Activated CD4-positive, alpha-beta T cell treated with anti-CD3 and anti-CD28 coated beads for 24 hours (primary cell): ENCODE measurements at places on chromosomes 11 and 22.

DNA sequence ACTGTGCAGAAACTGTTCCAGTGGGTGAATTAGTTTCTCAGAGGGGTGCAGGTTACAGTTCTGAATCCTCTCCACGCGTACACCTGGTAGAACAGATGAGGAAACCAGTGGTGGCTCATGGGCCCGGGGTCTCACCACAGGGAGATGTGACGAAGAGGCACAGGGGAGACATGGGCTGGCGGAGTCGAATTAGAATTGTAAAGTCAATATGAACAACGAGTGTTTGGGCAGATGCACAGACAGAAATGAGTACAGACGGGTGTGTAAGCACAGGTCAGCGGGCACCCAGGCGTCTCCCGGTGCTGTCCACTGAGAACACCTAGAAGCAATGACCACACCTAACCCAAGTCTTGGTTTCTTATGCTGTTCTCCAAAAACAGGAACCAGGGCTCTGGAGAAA, 41.8 kb downstream of the GNB1L start:
- no peak for DNase-seq

DNA sequence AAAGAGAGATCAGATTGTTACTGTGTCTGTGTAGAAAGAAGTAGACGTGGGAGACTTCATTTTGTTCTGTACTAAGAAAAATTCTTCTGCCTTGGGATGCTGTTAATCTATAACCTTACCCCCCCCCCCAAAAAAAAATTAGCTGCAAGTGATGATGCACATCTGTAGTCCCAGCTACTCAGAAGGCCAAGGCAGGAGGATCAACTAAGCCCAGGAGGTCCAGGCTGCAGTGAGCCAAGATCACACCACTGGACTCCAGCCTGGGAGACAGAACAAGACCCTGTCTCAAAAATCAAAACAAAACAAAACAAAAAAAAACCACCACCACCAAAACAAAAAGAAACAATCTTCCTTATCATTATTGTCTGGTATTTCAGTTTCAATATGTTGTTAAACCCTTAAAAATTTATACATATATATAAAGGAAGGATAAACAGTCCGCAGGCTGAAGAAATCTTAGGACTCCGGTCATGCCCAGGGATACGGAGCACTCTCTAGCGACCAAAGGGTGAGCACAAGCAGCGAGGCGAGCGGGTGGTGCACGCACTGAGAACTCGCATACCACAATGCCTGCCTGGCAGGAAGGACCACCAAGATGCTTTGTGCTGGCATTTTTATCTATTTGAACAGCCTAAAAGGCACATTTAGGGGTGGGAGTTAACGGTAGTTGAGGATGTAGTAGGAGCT, 6.4 kb downstream of the POLDIP3 start:
- no peak for DNase-seq

DNA sequence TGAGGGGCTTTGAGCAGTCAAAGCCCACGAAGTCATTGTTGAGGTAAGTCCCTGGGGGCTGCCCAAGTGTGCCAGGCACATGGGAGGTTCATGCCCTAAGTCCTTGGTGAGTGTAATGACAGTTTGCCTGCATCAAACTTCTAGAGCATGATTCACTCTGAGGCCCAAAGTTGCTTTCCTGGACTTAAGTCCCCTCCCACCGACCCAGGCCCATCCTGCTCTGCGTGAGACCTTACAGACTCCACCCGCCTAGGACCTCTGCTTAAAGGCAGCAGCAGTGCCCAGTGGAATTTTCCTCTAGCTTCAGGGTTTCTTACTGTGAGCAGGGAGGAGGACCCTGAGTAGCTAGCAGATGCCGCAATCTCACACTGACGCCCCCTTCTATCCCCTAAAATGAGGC, 5.7 kb upstream of the PVALB start:
- DNase-seq = no peak

GRCh38 chr11:35237860-35238715, 99.1 kb downstream of the CD44 start:
- DNase-seq = peak; percentile 33

GRCh38 chr22:50184902-50185374, 775 bp upstream of the TRABD start:
- DNase-seq = no peak

GRCh38 chr22:44211946-44212930, 31.5 kb downstream of the PARVG start:
- DNase-seq = no peak

DNA sequence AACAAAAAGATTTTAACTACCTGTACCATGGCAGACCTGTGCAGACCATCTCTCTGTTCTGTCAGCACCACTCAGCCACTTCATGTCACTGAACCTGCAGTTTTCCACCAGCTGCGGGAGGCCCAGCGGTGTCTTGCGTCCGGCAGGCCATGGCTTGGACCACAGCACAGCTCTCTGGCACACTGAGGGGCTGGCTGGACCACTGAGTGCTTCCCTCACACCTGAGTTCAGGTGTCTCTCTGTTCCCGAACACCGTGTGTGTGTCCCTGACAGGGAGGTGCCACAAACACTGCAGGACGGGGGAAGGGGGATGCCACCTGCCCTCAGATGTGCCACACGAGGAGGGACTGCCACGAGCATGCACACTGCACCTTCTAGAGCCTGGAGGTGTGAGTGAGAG, 17.7 kb downstream of the MOV10L1 start:
- DNase-seq = no peak

DNA sequence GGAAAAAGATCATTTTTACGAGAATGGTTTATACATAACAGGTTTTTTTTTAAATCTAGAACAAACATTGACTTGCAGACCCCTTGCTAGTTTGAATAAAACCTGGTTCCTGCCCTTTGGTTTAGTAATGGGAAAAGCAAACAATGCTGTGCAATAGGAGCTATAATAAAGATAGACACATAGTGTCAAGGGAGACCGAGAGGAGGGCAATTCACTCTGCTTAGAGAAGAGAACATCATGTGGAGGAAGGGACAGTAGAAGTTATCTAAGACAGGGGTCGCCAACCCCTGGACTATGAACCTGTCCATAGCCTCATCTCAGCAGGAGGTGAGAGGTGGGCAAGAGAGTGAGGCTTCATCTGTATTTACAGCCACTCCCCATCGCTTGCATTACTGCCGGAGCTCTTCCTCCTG, 7.0 kb upstream of the RDX start:
- DNase-seq = no peak

DNA sequence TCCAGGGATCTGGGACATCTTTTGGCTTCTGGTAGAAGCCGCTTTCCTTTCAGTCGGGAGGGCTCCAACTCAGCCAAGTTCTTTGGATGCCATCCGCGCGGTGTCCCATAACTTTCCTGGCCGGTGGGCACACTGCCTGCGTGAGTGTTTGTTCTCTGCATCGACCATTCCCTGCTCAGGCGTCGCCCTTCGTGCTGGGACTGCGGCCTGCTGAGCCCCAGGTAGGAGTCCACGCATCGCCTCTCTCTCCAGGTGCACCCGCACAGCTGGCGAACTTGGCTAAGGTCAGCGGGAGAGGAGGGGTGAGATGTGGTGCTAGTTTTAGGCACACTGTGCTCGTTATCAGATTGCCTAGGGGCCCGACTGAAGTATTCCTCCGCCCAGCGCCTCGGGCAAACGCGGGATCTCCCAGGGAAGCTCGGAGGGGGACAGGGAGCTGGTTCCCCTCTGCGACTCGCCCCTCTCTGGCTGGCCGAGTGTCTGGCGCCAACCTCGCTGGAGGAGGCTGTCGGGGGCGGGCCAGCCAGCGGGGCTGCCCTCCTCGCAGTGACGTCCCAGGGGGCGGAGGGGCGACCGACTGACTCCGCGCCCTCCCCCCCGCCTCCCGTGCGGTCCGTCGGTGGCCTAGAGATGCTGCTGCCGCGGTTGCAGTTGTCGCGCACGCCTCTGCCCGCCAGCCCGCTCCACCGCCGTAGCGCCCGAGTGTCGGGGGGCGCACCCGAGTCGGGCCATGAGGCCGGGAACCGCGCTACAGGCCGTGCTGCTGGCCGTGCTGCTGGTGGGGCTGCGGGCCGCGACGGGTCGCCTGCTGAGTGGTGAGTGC, at the start of gene LAYN:
Gene LAYN (plus strand): TSS at position 607 of the 823 bp plus-strand sequence. CDS start 124 bp downstream, at position 731.
- DNase-seq = no peak

- DNase-seq = no peak
These were observed 977 bp upstream of the PGGHG start for GRCh38 chr11:287821-288477.

GRCh38 chr11:41534391-41534790, 74.9 kb upstream of the LRRC4C start:
- no peak for DNase-seq

GRCh38 chr11:67997475-67997921, 6.4 kb downstream of the UNC93B1 start:
- no peak for DNase-seq

DNA sequence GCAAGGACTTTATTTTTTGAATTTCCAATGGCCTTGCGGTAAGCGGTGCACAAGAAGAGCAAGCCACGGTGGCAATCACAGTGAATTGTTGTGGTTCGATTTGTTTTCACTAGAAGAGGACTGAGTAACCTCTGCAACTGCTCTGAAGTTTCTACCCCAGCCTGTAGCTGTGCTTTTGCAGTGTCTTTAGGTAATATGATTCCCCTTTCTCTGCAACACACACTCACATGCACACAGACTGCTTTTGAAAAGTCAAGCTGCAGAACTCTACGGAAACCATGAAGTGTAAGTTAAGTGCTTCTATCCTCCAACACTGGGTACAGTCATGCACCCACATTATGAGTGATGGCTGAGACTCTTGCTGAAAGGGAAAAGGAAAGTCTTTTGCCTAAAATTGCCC, 38.4 kb downstream of the CD44 start:
- DNase-seq = peak; percentile 23

DNA sequence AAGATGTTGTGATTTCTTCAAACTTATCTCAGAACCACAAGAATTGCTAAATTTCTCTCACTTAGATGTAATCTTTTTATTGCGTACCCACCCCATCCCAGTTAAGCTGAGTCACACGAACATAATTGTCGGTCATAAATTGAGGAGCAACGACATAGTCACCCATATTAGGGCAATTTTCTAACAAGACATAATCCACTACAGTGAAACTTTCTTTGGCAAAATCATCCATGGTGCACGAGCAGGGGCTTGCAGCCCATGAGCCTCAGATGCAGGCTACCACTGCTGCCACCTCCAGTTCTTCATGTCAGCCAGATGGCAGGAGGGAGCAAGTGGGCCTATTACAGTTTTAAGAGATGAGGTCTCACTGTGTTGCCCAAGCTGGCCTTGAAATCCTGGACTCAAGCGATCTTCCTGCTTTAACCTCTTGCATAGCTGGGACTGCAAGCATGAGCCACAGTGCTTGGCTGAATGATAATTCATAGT, 70.3 kb upstream of the GRK2 start:
- no peak for DNase-seq

DNA sequence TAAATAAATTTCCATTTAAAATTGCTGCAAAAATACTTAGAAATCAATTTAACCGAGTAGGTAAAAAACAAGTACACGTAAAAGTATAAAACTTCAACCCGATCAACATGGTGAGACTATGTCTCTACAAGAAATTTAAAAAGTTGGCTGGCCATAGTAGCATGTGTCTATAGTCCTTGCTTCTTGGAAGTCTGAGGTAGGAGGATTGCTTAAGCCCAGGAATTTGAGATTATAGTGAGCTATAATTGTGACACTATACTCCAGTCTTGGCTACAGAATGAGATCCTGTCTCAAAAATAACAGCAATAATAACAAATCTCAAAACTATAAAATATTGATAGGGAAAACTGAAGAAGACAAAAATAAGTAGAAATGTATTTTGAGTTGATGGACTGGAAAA, 11.1 kb downstream of the CASP4 start:
- no peak for DNase-seq

GRCh38 chr11:64353715-64354506, 5.1 kb upstream of the RPS6KA4 start:
- no peak for DNase-seq

GRCh38 chr11:64850979-64851567, 6.6 kb upstream of the CDC42BPG start:
- peak; percentile 45 for DNase-seq

- DNase-seq = no peak
These were observed 613.5 kb downstream of the SOX6 start for GRCh38 chr11:15742626-15743519.

GRCh38 chr22:36439481-36440271, 41.8 kb downstream of the TXN2 start:
- DNase-seq = no peak

DNA sequence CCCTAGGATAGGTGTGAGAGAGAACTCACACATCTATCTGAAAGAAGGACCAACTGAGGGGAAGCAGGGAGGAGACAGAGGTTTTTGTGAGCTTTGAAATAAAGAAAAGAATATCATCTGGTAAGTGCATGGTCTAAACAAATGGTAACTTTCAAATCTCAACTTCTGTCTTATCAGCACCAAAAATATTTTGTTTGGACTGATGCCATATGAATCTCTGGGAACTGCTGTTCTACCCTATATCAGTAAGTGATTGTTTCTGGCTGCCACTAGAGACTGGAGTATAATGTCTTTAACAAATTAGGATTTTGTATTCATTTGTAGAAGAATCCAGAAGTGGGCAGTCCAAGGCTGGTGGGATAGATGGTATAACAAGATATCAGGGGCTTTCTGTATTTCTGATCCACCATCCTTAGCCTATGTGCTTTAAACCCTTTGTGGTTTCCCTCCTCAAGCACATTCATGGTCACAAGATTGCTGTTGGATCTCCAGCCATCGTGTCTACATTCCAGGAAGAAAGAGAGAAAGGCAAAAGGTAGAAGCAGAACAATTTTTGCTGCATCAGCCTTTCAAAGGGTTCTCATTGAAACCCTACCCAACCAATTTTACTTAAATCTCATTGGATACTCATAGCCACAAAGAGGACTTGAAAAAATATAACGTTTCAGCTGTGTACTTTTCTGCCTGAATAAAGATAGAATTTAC, 4.7 kb downstream of the HEPHL1 start:
- no peak for DNase-seq

DNA sequence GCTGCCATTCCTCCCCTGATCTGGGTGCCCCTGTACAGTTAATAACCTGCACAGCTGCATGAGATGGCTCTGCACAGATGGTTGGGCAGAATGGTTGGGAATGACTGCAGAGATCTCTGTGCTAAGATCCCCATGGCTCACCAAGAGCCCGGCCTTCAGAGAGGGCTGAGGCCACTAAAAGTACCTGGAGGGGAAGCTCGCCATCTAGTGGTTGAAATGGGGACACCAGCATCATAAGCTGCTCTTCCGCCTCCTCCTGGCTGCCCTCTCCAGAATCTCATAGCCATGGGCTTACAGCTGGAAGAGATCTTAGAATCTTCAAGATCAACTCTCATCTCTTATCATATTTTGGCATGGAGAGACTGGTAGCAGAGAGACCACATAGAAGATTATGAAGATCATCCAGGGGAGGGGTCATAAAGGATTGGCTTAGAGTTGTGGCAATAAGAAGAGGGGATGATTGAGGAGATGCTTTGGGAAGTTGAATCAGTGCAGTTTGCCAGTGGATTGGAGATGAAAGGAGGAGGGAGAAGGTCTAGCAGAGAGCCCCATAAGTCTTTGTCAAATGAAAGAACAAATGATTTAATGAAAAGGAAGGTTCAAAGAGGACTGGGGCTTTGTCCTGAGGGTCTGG, 22.0 kb upstream of the TLCD5 start:
- peak; percentile 30 for DNase-seq

DNA sequence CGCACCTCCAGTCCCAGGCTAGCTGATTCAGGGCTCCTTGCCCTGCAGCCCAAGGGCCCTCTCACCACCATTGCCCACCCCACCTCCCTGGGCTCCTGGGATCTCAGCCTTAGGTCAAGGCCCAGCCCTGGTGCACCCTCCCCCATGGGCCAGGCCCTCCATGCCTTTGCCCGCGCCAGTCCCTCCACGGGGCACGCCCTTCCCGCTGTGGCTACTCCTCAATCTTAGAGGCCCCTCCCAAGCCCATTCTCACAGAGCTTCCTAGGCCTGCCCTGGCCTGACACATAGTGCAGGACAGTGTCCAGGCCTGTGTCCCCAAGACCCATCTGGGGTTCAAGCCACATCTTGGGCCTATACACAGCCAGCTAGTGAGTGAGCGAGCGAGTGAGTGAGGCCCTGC, 6.9 kb downstream of the GP1BB start:
- DNase-seq = no peak
